ENCODE measurements at places on chromosomes 4 and X. TPM values are rescaled to one million over a fixed set of nuclear protein-coding genes. Genes with fewer than 3 reads are reported as not detected.

DNA sequence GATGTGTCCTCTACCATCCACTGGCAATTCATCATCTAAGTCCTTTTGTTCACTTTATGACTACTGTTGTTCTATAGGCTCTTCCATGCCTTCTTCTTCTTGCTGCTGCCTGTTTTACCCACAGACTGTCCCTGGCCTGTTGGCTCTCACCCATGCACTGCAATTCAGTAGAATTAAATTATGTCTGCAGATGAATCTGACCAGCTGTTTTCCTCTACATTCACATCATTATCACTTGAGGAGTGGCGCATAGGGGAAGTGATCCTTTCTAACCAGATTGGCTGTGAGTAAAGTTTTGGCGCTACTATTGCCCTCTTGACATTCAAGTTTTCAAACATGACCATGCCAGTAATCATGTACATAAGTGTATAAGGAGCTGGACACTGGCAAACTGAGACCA, 91.7 kb downstream of the FRMPD4 start:
- H3K27ac ChIP-seq, result no peak overlapping the region
- no peaks in the 10 kb centered on the region for H3K4me1 ChIP-seq
- H3K4me3 ChIP-seq, result no peak overlapping the region
- H3K36me3 ChIP-seq, result no peaks in the 10 kb centered on the region

GRCh38 chrX:44104699-44105098, 131.5 kb upstream of the NDP start:
- H3K4me3 ChIP-seq, result no peak overlapping the region
- no peak overlapping the region for H3K27ac ChIP-seq
- H3K36me3 ChIP-seq, result no peaks in the 10 kb centered on the region
- H3K27me3 ChIP-seq, result no peaks in the 10 kb centered on the region
- H3K4me1 ChIP-seq, result no peaks in the 10 kb centered on the region
- no peak for DNase-seq

GRCh38 chr4:76420762-76421581, at the start of gene CCDC158:
CCDC158 (minus strand) TSS chr4:76421141; CDS start chr4:76403207, 17,934 bp downstream.
- H3K27ac ChIP-seq, result peak within 1 kb of the TSS; percentile 23
- no peaks in the 10 kb centered on the region for H3K4me1 ChIP-seq
- H3K4me3 ChIP-seq, result peak within 1 kb of the TSS; percentile 47
- H3K36me3 ChIP-seq, result no peaks in the 10 kb centered on the region
- no peaks in the 10 kb centered on the region for H3K27me3 ChIP-seq

- no peak overlapping the region for H3K4me3 ChIP-seq
- H3K27me3 ChIP-seq, result no peaks in the 10 kb centered on the region
- no peak for DNase-seq
- H3K27ac ChIP-seq, result no peak overlapping the region
These were observed 53.7 kb upstream of the HHIP start for GRCh38 chr4:144592264-144592663.

GRCh38 chrX:149504915-149505651, at the start of gene IDS:
IDS (minus strand) TSS chrX:149505306; CDS start chrX:149505137, 169 bp downstream.
- DNase-seq, result peak; percentile 83
- H3K36me3 ChIP-seq, result no peaks in the 10 kb centered on the region
- no peaks in the 10 kb centered on the region for H3K27me3 ChIP-seq

DNA sequence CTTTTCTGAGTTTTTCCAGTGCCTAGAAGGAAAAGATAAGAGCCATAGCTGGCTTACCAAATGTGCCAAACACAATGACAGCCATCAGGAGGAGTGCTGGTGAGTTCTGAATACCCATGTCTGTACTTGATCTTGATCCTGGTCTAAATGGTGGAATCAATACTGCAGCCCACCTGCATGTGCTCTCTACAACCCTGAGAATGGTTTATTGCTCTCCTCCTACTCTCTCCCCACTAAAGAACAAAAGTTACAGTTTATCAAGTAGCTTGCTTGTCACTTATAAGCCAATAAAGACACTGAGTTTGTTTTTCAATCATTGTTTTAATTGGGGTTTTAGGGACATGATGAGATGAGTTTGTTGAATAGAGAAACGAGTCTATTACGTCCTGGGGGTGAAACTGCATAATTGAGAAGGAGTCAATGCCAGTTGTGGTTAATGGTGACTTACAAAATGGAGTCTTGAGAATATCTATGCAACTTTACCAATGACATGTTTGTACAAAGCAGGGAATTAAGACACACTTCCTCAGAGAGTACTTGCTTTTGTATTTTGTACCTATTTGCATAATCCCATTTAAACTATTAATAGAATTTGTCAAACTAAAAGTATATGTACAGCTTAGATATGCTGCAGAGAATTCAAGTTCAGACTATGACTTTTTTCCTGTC, 20.8 kb upstream of the CXCL3 start:
- no peak overlapping the region for H3K27ac ChIP-seq
- H3K36me3 ChIP-seq, result no peaks in the 10 kb centered on the region
- H3K4me3 ChIP-seq, result no peak overlapping the region
- no peaks in the 10 kb centered on the region for H3K27me3 ChIP-seq
- H3K4me1 ChIP-seq, result no peaks in the 10 kb centered on the region

DNA sequence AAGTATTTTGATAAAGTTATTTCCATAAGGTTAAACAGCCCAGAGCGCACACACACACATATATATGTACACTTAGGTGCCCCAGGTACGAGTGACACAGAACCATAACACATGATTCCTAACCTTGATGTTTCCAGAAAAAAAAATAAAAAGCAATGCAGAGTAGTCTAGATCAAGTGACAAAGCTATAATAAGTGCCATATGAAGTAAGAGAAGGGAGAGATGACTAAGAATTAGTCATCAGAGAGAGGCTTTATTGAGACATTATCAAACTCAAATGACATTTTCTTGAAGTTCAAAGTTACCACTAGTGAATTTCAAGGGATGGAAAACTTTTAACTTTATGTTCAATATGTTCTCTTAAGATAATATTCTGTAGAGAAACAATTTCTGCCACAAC, 215.0 kb downstream of the HTR2C start:
- no peaks in the 10 kb centered on the region for H3K36me3 ChIP-seq
- H3K27ac ChIP-seq, result no peak overlapping the region
- H3K4me1 ChIP-seq, result no peaks in the 10 kb centered on the region
- no peaks in the 10 kb centered on the region for H3K27me3 ChIP-seq
- DNase-seq, result no peak

DNA sequence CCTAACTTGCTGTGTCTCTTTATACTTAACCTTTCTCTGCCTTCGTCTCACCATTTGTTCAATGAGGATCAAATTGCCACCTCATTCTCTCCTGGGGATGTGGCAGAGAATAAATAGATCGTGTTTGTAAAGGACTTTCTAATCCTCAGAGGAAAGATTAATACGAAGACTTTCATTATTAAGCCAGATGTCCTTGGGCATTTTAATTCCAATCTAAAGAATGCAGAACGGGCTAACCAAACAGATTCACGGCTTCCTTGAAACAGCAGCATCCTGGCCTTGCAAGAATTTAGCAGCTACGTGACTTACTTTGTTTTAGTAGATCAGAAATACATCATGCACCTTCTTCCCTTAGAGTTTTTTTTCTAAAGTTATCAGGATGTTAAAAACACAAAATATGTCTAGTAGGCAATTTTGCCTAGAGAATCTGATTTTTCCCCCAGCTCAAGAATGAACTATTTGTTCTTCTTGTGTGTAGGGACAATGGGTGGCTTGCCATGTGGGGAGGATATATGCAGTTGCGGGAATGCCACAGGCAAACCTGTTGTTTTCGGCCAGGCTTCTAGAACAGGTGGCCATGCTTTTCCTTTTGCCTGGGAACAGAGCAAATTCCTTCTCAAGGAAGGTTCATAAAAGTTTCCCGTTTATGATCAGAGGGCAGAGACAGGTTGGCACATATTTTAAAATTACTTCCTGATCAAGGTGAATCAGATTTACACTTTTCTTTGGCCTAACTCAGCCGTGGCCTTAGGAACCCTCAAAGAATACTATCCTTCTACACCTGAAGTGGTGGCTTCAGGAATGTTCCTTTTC, 3.0 kb downstream of the MID1 start:
- no peak overlapping the region for H3K4me3 ChIP-seq
- no peak for DNase-seq
- H3K36me3 ChIP-seq, result no peaks in the 10 kb centered on the region
- no peaks in the 10 kb centered on the region for H3K4me1 ChIP-seq

DNA sequence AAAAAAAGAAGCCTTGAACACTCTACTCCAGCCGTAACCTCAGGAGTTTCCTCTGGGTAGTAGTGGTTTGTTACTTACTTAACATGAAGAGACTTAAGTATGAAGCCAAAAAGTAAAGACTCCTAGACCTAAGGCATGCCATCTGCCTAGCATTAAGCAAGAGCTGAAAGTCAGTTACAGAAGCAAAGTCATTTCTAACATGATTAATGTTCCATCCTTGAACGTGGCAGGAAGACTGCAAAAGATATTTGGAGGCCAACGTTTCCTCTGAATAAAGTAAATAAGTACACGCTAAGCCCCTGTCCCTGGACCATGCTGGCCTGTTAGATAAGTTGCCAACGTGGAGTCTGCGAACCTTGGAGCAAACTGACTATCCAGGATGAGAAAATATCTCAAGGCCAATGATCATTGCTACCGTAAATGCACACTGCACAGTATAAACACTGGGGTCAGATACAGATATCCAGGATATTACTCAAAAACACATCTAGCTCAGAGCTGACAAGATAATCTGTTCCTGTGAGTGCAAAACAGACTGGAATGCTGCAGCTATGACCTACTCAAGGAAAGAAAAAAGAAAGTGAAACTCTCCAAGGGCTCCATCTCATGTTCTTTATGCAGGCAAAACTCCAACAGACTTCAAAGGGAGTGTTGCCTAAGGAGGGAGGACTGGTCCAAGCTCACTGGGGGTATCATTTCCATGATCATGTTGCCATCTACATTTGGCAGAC, 255.8 kb downstream of the COL25A1 start:
- no peak overlapping the region for H3K4me3 ChIP-seq
- H3K27ac ChIP-seq, result no peak overlapping the region
- H3K36me3 ChIP-seq, result no peaks in the 10 kb centered on the region
- no peaks in the 10 kb centered on the region for H3K4me1 ChIP-seq
- H3K27me3 ChIP-seq, result no peaks in the 10 kb centered on the region
- no peak for DNase-seq

GRCh38 chrX:23482561-23482960, 147.9 kb downstream of the PTCHD1 start:
- no peaks in the 10 kb centered on the region for H3K27me3 ChIP-seq
- no peak overlapping the region for H3K27ac ChIP-seq
- no peak overlapping the region for H3K4me3 ChIP-seq
- no peak for DNase-seq
- H3K4me1 ChIP-seq, result no peaks in the 10 kb centered on the region
- H3K36me3 ChIP-seq, result no peaks in the 10 kb centered on the region

DNA sequence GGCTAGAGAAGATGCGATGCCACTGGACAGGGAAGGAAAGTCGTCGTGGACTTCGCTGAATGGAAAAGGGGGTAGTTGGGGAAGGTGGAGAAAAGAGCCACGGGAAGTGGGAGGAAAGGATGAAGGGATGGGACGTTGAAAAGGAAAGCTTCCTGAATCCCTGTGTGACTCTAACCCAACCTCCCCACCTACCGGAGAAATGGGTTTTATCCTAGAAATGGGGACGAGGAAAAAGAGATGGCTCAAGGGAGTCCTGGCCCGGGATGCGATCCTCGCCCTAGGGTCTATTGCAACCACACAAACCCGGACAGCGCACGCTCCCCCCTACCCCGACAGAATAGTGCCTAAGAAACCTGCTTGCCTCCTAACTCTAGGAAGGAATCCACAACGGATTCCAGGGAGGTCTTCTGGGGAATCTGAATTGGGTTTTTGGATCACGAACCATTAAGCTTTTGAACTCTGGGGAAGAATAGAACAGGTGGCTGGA, 738 bp upstream of the TSPAN5 start:
- peak overlapping the region; percentile 73 for H3K27ac ChIP-seq
- no peak for DNase-seq
- no peaks in the 10 kb centered on the region for H3K36me3 ChIP-seq

GRCh38 chrX:77962068-77962902, 7.2 kb downstream of the PGAM4 start:
- H3K4me1 ChIP-seq, result no peaks in the 10 kb centered on the region
- no peak overlapping the region for H3K4me3 ChIP-seq
- no peaks in the 10 kb centered on the region for H3K27me3 ChIP-seq
- no peak overlapping the region for H3K27ac ChIP-seq

DNA sequence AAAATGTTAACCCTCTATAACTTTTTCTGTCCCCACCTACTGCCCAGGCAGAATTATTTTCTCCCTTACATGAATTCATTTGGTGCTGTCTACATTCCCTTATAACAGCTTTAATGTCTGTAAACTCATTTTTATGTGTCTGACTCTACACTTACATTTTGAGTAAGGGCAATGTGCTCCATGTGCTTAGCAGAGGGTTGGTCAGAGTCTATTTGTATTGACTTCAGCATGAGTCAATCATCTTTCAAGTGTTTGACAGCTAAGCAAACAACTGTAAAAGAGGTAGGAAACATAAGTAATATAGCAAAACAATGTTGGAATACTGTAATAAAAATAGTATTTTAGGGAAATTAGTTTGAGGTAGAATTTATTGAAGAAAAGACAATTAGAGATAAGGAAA, 6.3 kb downstream of the IL15 start:
- H3K4me3 ChIP-seq, result no peak overlapping the region
- no peak for DNase-seq
- no peaks in the 10 kb centered on the region for H3K27me3 ChIP-seq
- no peak overlapping the region for H3K27ac ChIP-seq
- no peaks in the 10 kb centered on the region for H3K4me1 ChIP-seq

DNA sequence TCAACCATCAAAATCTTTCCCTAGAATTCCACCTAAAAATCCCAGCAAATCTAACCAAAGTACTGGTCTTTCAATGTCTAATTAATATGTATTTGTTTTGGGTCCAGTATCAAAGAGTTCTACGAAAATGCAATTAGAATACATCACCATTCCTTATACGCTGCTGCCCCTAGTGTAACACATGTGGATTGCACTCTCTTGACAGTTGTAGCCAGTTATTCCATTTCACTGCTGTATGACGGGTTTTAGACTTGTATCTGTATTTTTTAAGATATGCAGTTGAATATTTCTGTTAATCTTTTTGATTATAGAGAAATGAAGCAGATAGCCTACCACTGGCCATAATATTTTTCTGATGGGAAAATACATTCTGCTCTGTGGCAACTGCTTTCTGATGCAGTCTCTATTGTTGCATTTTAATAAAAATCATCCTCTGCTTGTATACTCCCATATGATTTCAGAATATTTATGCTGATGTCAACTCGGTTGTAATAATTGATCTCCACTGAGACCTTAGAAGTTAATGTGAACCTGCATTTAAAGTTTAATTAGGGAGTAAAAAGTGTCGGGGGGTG, 17.1 kb upstream of the PAGE2B start:
- H3K27ac ChIP-seq, result no peak overlapping the region
- H3K4me3 ChIP-seq, result no peak overlapping the region
- no peaks in the 10 kb centered on the region for H3K36me3 ChIP-seq

GRCh38 chrX:13761606-13762414, 27.3 kb downstream of the OFD1 start:
- no peaks in the 10 kb centered on the region for H3K27me3 ChIP-seq
- H3K36me3 ChIP-seq, result no peaks in the 10 kb centered on the region
- no peak overlapping the region for H3K27ac ChIP-seq
- DNase-seq, result no peak

- no peak overlapping the region for H3K27ac ChIP-seq
- no peak for DNase-seq
- no peaks in the 10 kb centered on the region for H3K36me3 ChIP-seq
- no peak overlapping the region for H3K4me3 ChIP-seq
- no peaks in the 10 kb centered on the region for H3K27me3 ChIP-seq
These were observed 96.4 kb upstream of the DDIT4L start for GRCh38 chr4:100286636-100287035.

The SPANXN2 gene
- total RNA-seq, result not detected

The SOX3 gene
- not detected for total RNA-seq

The CAMK2D gene
- total RNA-seq, result 48.7 TPM

The ZBTB33 gene
- total RNA-seq, result 20.5 TPM

The CASP3 gene
- total RNA-seq, result 13.3 TPM

The DTHD1 gene
- total RNA-seq, result 0.91 TPM

The SPIN2A gene
- total RNA-seq, result 1.1 TPM

The SGCB gene
- 44.0 TPM for total RNA-seq

The HEPH gene
- 6.9 TPM for total RNA-seq

Data from prostate gland (tissue), 2 donors.